ENCODE measurements at places on chromosomes 1 and 21.
A peak's percentile ranks its signal among the peaks of the same experiment; 100 is the strongest.

GRCh38 chr1:41370756-41371420 is 9.7 kb downstream of the FOXO6 start:
- DNase-seq, result no peak

GRCh38 chr1:230291731-230292620 is 134.2 kb downstream of the PGBD5 start:
- peak; percentile 62 for DNase-seq

DNA sequence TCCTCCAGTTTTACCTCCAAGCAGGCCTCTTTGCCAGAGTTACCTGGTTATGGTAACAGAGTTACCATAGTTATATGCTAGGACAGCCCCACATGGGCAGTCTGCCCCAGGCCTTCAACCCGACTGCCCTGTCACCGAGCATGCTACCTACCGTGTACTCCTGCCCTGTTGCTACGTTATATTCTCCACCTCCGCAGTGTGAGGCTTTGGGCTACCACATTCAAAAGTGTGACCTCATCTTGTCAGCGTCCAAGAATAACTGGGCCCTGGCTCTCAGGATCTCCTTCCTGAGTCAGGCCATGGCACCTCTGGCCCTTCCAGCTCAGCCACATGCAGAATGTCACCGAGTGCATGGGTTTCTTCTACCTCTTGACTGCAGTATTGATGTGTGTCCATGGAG is 8.9 kb downstream of the MAPKAPK2 start:
- DNase-seq, result no peak

DNA sequence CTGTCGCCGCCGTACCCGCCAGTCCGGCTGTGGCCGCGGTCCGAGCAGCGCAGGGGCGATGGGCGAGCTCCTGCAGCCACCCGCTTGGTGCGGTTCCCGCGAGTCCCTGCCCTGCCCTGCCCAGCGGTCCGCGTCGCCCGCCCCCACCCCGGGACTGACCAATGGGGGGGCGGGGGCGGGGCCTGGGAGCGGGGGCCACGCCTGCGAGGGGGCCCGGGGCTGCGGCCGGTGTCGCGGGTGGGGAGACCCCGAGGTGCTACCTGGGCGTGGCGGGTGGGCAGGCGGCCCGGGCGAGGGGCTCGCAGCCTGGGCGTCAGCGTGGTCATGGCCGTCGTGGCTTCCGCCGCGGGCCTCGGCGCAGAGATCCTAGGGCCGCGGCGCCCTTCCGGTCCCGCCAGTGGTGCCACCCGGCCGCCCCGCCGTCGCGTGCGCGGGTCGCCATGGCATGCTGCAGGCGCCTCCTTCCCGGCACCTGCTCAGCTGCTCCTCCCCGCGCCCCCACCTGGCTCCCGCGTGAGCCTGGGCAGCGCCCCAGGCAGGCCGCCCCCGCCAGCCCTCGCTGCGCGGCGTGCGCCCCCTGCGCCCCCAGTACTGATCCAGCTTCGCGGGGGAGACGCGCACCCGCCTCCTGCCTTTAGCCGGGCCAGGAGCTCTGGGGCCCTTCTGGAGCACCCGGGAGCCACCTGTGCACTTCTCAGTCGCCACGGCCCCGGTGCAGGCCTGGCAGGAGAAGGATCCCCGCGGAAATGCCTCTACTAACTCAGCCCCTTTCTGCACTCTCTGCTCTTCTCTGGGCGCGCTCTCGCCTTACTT is at the start of gene BMP8B:
Gene BMP8B, minus strand, starts transcription at position 108 of the 813 bp plus-strand sequence. CDS start 380 bp downstream, outside the sequence.
- peak; percentile 100 for DNase-seq

GRCh38 chr1:247653040-247653439 is 26.5 kb downstream of the OR13G1 start:
- DNase-seq, result no peak

- DNase-seq, result no peak
Measured at GRCh38 chr1:240000634-240001033, 91.0 kb upstream of the FMN2 start.

- DNase-seq, result no peak
Measured at GRCh38 chr1:211985556-211986264, 49.6 kb downstream of the INTS7 start.

- DNase-seq, result peak; percentile 15
Measured at GRCh38 chr1:181423301-181423918, 59.9 kb upstream of the CACNA1E start.

DNA sequence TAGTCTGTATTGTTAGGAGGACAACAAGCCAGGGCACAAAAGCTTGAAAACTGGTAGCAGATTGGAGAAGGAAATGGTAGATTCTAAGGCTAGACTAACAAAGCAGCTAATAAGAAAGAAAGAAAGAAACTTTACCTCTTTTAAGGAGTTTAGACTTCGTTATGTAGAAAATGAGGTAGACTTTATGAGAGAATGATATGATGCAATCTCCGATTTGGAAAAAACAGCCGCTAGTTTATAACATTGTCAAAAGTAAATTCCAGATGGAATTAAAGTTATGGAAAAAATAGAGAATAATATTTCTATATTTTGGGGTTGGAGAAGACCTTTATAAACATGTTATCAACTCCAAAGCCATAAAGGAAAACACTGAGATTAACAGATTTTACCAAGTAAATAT is 67.0 kb downstream of the CAMSAP2 start:
- DNase-seq, result no peak

GRCh38 chr1:161864577-161864976 is 98.5 kb downstream of the ATF6 start:
- no peak for DNase-seq

DNA sequence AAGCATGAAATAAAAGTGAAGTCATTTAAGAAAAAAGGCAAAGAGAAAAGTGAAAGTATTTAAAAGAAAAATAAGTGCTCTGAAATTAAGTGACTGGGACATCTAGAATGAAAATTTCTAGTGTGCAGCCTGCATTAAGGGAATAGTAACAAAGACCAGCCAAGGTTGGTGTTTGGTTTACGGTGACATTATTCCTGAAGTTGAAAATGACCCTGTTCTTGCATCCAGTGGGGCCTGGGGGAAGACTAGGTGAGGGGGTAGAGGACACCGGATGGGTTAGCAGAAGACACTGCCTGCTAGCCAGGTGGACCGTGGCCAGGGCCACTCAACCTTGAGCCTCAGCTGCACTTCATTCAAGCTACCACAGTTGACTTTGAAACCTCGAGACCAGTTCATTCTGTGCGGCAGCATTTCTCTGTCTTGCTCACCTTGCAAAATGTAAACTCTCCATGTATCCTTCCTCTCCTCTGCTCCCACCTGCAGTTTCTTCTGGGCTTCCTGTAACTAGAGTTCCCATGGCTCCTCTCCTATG is 14.3 kb upstream of the KCNK1 start:
- no peak for DNase-seq

GRCh38 chr1:66341446-66342089 is 192.4 kb upstream of the SGIP1 start:
- DNase-seq, result no peak

DNA sequence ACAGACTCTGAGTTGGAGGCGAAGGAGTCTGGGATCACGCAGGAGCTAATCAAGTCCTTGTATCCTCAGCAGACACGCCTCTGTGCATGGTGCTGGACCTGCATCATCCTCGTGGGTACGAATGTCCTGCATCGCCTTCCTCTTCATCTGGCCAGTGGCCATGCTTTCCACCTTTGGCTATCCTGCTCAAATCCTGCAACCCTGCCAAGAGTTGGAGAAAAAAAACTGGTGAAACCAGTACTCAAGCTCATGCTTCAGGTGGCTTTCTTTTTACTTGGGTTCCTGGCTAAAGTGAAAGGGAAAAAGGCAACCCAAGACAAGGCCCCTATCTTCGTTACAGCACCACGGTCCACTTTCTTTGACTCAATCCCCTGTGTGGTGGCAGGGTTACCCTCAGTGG is 8.9 kb downstream of the SETSIP start:
- DNase-seq, result no peak

DNA sequence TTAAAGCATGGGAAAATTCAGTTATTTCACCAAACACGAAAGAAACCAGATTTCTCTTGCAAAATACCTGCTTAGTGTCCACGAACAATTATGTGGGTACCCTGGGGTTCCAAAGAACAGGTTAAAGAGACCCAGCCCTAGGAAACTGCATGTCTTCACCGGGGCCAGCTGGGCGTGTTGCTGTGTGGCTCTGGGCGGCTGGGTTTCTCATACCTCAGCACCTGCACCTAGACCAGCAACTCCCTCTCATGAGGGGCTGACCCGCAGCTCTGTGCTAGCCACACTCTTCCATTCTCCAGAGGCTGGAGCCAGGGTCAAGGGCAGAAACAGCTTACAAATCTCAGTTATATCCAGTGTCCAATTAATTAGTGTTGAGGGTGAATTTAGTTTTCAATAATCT is 40.3 kb downstream of the ACP6 start:
- DNase-seq, result no peak

- no peak for DNase-seq
Measured at GRCh38 chr1:214967865-214968575, 114.5 kb upstream of the KCNK2 start.

DNA sequence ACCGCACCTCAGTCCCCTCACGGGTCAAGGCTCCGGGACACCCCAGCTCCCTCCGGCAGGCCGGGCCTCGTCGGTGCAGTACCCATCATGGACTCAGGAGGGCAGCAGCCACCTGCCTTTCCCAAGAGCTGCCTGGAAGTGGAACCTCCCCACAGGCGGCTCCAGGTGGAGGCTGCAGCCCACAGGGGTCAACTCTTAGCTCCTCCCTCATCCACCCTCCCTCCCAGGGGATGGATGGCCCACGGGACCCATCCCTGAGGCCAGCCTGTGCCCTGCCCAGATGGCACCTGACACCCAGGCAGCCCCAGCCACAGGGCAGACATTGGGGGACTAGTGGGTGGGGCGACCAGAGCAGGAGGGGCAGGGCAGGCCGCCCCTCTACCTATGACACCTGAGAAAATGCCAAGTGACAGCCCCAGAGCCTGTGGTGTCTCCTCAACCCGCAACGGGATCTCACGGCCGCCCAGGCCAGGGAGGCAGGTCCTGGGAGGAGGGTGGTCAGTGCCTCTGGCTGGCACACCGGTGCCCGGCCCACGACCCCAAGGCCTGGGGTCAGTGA is 1.2 kb upstream of the ARHGEF16 start:
- peak; percentile 5 for DNase-seq

DNA sequence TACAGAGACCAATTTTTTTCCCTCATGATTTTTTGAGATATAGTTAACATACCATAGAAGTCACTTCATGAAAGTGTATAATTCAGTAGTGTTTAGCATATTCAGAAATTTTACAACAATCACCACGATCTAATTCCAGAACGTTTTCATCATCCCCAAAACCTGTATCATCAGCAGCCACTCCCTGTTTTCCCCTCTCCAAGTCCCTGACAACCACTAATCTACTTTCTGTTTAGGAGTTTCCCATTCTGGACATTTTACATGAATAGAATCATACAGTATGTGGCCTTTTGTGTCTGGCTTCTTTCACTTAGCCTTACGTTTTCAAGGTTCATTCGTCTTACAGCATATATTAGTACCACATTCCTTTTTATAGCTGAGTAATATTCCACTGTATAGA is 204.2 kb upstream of the PLD5 start:
- DNase-seq, result no peak

DNA sequence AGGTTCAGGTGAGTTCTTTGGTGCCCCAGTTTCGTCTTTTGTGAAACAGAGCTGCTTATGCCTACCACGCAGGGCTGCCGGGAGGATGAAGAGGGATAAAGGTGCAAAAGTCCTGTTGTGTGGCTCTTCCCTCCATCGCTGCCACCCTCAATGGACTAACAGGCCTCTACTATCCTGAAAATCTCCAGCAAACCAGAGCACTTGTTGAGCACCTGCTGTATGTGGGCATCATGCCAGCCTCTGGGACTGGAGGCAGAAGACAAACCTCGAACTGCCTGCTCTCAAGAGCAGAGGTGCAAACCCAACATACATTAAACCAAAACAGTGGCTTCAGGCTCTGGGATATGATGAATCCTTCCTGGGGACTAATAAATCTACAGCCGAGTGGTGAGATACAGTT is 174.1 kb downstream of the ACTL8 start:
- no peak for DNase-seq

GRCh38 chr1:82161700-82162141 is 361.0 kb downstream of the ADGRL2 start:
- peak; percentile 93 for DNase-seq
